Endodermal cell (in vitro differentiated cells): ENCODE measurements at places on chromosomes 16 and 17. TPM values are rescaled to one million over a fixed set of nuclear protein-coding genes. Genes with fewer than 3 reads are reported as not detected.

- no peak for DNase-seq
- H3K27ac ChIP-seq: no peak overlapping the region
- H3K27me3 ChIP-seq: no peaks in the 10 kb centered on the region
- H3K36me3 ChIP-seq: no peaks in the 10 kb centered on the region
- H3K4me3 ChIP-seq: no peak overlapping the region
- peaks cover 3% of the 10 kb centered on the region for H3K4me1 ChIP-seq
Observed at GRCh38 chr17:17536702-17537101, 40.5 kb upstream of the RASD1 start.

DNA sequence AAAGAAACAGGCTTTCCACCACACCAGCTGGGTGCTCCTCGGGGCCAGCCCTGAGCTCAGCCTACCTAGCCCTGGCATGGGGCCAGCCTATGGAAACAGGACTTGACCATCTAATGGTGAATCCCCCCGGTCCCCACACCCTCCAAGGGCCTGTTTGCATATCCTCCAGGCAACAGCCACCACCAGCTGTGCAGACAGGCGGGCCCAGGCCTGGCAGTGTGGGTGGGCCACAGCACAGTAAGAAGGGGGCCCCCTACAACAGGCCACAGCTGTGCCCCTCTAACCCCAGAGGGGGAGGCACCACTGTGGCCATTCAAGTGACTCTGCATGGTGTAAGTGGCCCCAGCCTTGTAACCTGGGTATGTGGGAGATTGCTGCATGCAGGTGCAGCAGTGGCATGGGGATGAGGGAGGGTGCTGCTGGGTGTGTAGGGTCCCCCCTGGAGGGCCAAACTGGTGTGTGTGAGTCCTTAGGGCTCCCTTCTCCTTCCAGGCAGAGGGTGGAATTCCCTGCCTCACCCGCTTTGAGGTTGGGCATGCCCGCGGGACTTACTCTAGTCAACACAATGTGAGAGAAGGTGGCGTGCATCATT is 148.2 kb downstream of the C16orf78 start:
- peaks cover 7% of the 10 kb centered on the region for H3K36me3 ChIP-seq
- H3K27ac ChIP-seq: peak overlapping the region; percentile 22
- H3K4me3 ChIP-seq: no peak overlapping the region
- no peaks in the 10 kb centered on the region for H3K4me1 ChIP-seq
- DNase-seq: no peak

- H3K36me3 ChIP-seq: peaks cover 24% of the 10 kb centered on the region
- peaks cover 4% of the 10 kb centered on the region for H3K4me1 ChIP-seq
- no peak for DNase-seq
Observed at GRCh38 chr16:31700200-31700529, 172.5 kb downstream of the AHSP start.

DNA sequence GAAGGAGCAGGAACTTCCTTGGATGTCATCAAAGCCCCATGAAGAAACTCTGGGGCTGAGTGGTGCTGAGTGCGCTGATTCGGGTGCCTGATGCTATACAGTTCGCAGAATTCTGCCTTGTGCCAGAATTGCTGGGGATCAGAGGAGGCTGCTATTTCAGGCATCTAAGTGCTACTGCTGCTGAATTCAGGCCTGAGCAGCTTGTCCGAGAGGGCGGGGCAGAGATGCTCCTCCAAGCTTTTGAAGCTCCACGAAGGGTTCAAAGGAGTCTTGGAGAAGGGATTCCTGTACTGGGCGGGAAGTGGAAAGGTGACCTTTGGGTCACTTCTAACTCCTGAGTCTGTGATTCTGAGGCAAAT is 227.8 kb downstream of the CCDC182 start:
- H3K27ac ChIP-seq: peak overlapping the region; percentile 84
- H3K4me1 ChIP-seq: peaks cover 16% of the 10 kb centered on the region

- no peak for DNase-seq
- H3K27ac ChIP-seq: no peak overlapping the region
- H3K36me3 ChIP-seq: no peaks in the 10 kb centered on the region
- no peak overlapping the region for H3K4me3 ChIP-seq
Observed at GRCh38 chr16:17564856-17565255, 94.1 kb upstream of the XYLT1 start.

GRCh38 chr16:79217375-79218011 is 383.0 kb downstream of the MAF start:
- no peaks in the 10 kb centered on the region for H3K27me3 ChIP-seq
- peaks cover 5% of the 10 kb centered on the region for H3K4me1 ChIP-seq
- no peaks in the 10 kb centered on the region for H3K36me3 ChIP-seq
- DNase-seq: no peak
- no peak overlapping the region for H3K4me3 ChIP-seq

Gene KRT17
- total RNA-seq: not detected in 3 replicates
